ENCODE measurements at places on chromosomes 7 and 10.

DNA sequence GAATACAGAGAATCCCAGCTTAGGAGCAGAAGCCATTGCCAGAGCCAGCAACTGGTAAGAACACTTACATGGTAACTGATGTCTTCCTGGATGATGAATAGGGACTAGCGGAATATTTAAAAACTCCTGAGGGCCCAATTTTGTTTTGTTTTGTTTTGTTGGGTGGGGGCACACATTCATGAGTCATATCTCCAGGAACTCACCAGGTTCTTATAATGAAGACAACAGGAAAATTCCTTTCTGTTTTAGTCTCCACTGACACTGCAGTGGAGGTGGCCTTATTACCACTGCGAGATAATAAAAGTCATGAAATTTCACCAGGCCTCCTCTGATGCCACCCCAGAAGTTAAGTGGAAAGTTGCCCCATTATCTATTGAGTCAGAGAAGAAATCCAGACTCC is 6.6 kb upstream of the CUZD1 start:
- no peak for DNase-seq

- no peak for DNase-seq
Observed at GRCh38 chr7:11570922-11571550, 261.0 kb downstream of the THSD7A start.

GRCh38 chr10:114607358-114607998 is 50.6 kb downstream of the ABLIM1 start:
- no peak for DNase-seq

GRCh38 chr7:82044497-82045080 is 274.7 kb upstream of the HGF start:
- peak; percentile 57 for DNase-seq

GRCh38 chr7:82755705-82756551 is 312.4 kb upstream of the CACNA2D1 start:
- DNase-seq = no peak

DNA sequence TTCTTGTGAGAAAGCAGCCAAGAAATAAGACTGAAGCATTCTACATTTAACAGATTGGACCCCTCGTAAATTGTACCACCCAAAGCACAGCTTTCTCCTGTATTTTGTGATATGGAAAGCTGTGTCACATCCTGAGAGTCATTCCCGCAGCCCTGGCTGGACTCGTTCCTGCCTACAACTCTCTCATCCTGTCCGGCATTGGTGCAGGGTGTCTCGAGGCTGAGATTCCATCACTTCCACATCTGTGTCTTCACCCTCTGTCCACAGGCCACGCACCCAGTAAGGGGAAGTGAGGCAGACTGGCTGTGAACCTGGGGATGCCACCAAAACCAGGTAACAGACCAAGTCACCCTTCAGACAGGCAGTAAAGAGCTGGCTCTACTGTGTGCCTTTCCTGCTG is 146.2 kb upstream of the KLF6 start:
- DNase-seq = no peak

- DNase-seq = no peak
Observed at GRCh38 chr10:110510086-110510485, 12.4 kb downstream of the DUSP5 start.

DNA sequence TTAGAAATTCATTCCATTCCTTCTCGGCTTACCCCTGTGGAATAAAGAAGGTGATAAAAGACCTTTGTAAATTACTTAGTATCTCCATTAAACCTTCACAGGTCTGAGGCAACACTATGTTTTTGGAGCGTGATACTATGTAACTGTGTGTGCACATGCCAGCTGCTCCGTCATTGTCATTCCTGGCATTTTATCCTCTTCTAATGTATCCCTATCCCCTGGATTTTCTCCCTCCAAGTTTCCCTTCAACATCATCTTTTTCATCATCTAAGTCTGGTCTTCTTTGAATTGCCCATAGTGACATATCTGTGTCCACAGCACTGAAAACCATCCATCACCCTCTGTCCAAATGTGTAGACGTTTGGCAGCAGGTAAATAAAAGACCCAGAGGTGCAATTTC is 125.7 kb downstream of the TEX36 start:
- DNase-seq = no peak

DNA sequence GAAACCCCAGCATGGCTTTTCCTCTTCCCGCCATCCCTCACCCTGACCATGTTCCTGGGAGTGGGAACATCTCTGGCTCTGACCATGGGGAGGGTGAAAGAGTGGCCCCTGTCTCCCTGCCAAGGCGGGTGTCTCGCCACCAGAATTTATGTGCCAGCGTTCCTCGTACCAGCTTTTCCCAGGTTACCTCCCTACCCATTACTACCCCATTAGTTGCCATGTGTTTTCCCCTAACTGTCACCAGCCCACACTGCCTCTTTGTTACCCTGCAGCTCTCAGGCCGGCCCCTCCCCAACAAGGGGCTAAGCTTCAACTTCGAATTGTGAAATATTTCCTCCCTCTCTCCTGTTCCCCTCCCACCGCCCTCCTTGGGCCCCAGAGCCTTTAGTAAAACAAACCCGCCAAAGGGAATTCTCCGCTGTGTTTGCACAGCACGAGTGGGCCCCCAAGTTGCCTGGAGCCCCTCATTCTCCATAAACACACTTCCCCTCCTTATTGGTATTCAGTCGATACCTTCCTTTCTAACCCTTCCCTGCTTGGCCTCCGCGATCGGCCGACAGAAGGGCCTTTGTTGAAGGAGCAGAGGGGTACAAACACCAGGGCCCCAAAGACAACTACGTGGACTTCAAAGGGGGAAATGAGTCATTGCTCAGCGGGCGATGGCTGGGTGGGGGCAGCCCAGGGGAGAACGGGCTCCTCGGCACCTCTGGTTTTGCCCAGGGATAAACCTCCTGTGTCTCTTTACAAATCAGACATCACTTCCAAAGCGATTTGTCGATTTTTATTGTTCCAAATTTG is 45.5 kb downstream of the SLIT1 start:
- no peak for DNase-seq
